A549 treated with dexamethasone at 1 μM for 4 hours (cell line): ENCODE measurements at places on chromosomes 2 and 18. TPM values are rescaled to one million over a fixed set of nuclear protein-coding genes. Genes with fewer than 3 reads are reported as not detected.

OTOS gene
- not detected in 5 replicates for total RNA-seq

CD207 gene
- 0.05 to 0.08 TPM (median 0.07 TPM) in 3 of 5 replicates, not detected in the others for total RNA-seq

RESP18 gene
- not detected in 5 replicates for total RNA-seq

TUBB6 gene
- total RNA-seq: 187 to 231 TPM (median 203 TPM) in 5 replicates

DIPK1C gene
- 0.02 TPM in 1 of 5 replicates, not detected in the others for total RNA-seq

VWC2L gene
- not detected in 5 replicates for total RNA-seq

RASGRP3 gene
- 0.51 to 1.1 TPM (median 0.79 TPM) in 5 replicates for total RNA-seq

MAP3K19 gene
- total RNA-seq: not detected in 5 replicates

TMEM237 gene
- total RNA-seq: 16.3 to 21.5 TPM (median 20.6 TPM) in 5 replicates

NR4A2 gene
- 1.6 to 2.9 TPM (median 2.1 TPM) in 5 replicates for total RNA-seq

NEU4 gene
- 0.25 to 0.34 TPM (median 0.27 TPM) in 4 of 5 replicates, not detected in the other for total RNA-seq

ASB18 gene
- total RNA-seq: not detected in 5 replicates

PSD4 gene
- 11.2 to 15.2 TPM (median 14.4 TPM) in 5 replicates for total RNA-seq

UGT1A3 gene
- 0.06 to 0.18 TPM (median 0.11 TPM) in 3 of 5 replicates, not detected in the others for total RNA-seq

AAMP gene
- 117 to 194 TPM (median 124 TPM) in 5 replicates for total RNA-seq

GPR75 gene
- total RNA-seq: 1.1 to 2.9 TPM (median 2.6 TPM) in 5 replicates
